SHP77 treated with DMSO at 0.1 percent for 48 hours (cell line): ENCODE measurements at places on chromosomes 1 and 21.

DNA sequence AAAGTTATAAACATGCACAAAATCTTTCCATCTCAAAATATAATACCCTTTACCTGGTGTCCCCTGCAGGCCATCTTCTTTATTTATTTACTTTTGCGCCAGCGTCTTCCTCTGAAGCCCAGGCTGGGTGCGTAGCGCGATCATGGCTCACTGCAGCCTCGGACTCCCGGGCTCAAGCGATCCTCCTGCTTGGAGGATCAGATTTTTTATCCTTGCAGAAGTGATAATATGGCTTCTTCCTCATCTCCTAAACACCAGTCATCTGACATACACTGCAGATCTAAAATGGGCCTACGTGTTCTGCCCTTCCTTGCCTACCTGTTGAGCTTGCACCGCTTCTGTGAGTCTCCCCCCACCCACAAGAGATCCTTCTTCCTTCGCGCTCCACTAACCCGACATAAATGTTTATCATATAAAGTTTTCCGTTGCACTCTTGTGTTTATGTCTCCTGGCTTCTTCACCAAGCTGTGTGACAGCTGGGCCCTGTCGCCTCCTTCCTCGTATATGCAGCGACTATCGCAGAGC is 506 bp upstream of the SRP9 start:
- DNase-seq, result no peak

- no peak for DNase-seq
These were observed 13.5 kb upstream of the LORICRIN start for GRCh38 chr1:153246018-153246417.

DNA sequence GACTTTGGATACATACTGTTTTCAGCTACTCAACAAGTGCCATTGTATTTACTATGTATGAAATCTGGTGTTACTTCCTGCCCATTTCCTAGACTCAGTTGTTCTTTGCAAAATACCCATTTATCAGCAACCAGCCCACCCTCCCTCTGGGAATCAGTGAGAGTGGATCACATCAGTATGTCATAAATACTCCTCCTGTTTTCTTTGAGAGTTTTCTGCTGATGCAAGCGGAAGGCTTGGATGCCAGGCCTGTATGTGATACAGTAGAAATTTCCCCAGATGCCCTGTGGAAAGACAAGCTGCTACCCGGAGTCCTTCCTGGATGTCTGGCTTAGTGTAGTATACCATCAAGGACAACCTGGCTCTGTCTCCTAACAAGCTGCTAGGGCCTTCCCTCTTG is 2.4 kb upstream of the PTPRC start:
- DNase-seq, result no peak

DNA sequence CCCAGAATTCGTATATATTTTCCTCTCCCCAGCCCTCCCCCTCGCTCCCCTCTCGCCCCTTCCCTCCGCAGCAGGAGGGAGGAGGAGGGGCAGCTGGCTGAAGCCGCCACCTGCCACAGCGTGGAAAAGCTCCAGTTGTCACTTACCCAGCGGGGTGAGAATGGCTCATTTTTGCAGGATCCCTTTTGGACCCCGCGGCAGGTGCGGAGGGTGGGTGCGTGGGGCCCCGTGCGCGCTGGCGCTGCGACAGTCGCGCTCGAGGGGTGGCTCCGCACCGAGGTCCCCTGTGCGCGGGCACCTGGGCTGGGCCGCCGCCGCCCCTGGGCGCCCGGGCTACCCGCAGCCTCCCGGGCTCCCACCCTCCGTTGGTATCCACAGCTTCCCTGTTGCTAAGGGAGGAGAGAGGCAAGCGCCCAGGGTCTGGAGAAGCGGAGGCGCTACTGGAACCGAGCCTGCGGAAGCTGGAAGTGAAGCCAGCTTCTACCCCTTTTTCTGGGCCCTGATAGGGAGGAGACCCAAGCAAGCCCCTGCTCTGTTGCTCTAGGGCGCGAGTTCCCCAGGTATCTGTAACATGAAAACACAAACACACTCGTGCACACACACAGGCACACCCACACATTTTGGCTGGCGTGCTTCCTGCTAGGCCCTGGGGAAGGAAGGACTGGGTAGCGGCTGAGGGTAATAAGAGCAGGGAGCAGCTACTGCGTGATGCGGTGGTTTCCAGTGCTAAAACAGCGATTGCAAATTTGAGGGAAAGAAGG is at the start of gene ERICH3:
Gene ERICH3, minus strand, starts transcription at position 442 of the 761 bp plus-strand sequence. Its CDS starts 273 bp downstream, at position 169.
- DNase-seq, result peak; percentile 32

DNA sequence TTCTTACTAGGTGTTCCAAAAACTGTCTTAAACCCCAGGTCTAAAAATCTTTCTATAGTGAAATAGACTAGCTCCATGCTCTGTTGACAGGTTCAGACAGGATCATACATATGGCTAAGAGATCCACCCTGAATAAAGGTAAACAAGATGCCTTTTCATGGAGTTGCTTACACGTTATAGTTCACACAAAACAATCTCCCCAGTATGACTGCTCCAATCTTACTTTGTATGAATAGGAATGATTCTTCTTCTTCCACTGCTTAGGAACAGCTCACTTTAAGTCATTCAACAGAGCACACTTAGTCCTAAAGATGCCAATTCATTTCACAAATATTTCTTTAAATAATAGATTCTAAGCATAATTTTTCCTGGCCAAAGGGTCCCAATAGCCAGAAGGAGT is 16.0 kb downstream of the ELK4 start:
- no peak for DNase-seq

- no peak for DNase-seq
These were observed 241.7 kb downstream of the USH2A start for GRCh38 chr1:216181590-216181989.

GRCh38 chr1:206744683-206745082 is 25.9 kb upstream of the IL19 start:
- no peak for DNase-seq

DNA sequence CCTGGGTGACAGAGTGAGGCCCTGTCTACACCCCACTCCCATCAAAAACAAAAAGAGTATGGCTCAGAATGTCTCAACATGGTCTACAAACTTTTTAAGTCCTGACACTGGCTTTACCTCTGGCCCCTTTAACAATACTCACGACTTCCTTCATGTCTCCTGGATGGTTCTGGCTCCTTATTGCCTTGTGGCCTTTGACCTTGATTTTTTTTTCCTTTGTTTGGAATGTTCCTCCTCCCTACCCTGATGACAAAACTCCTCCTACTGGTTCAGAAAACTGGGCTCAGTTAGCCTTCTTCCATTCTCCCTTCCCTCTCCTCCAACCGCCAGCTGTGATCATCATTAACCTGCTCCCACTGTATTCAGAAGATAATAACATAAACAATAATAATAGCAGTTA is 4.6 kb upstream of the SOAT1 start:
- no peak for DNase-seq

GRCh38 chr1:221717485-221717853 is 24.4 kb downstream of the DUSP10 start:
- no peak for DNase-seq
